Activated T-helper 17 cell treated with anti-CD3 and anti-CD28 coated beads, Interleukin-2, amount 50 U/mL, for 72 hours (primary cell): ENCODE measurements at places on chromosomes 2 and 18. TPM values are rescaled to one million over a fixed set of nuclear protein-coding genes. Genes with fewer than 3 reads are reported as not detected.

ALKAL2 gene
- total RNA-seq, result not detected

GRCh38 chr18:42530276-42530675 is 575.2 kb downstream of the PIK3C3 start:
- no peak for ATAC-seq

DNA sequence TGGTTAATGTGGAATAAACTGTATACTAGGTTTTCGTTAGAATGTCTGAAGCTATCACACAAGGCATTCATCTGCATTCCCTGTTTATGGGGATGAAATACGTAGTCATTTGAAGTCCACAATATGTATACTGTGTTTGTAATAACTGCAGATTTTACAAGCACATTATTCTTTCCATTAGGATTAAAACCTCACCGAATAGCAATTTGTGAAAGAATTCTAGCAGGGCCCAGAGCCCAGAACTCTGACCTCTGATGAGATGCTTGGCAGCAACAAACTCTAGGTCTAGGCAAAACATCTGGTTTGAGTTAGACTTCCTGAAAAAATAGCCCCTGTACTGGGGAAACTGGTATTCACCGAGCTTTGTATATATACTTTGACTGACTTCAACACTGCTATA is 158.2 kb downstream of the SRBD1 start:
- no peak for ATAC-seq

SLC4A5 gene
- 2.2 TPM for total RNA-seq

MYOM1 gene
- total RNA-seq, result 0.52 TPM
